ENCODE measurements at places on chromosomes 13 and 19. TPM values are rescaled to one million over a fixed set of nuclear protein-coding genes. Genes with fewer than 3 reads are reported as not detected.

The ZNF709 gene
- 2.1 TPM for total RNA-seq

The METTL21C gene
- not detected for total RNA-seq

The PEAK3 gene
- total RNA-seq, result not detected

The ZNF154 gene
- 5.8 TPM for total RNA-seq

The OR4F17 gene
- total RNA-seq, result not detected

The CYP4F11 gene
- total RNA-seq, result under 0.01 TPM

The RGL3 gene
- 1.1 TPM for total RNA-seq

The KMT5C gene
- total RNA-seq, result 13.4 TPM

The ZNF823 gene
- 5.8 TPM for total RNA-seq

The NMRK2 gene
- total RNA-seq, result not detected

The NPHS1 gene
- not detected for total RNA-seq

The FFAR2 gene
- not detected for total RNA-seq

The WASF3 gene
- 16.0 TPM for total RNA-seq

The ZNF726 gene
- 4.0 TPM for total RNA-seq

The SNRNP70 gene
- 132 TPM for total RNA-seq

The CFAP97D2 gene
- not detected for total RNA-seq

The ZNF480 gene
- total RNA-seq, result 6.3 TPM

The DCLK1 gene
- 91.6 TPM for total RNA-seq

The CC2D1A gene
- total RNA-seq, result 19.3 TPM

The MEGF8 gene
- total RNA-seq, result 21.3 TPM

The RFPL4A gene
- total RNA-seq, result not detected
